ENCODE measurements at places on chromosomes 4 and X.

DNA sequence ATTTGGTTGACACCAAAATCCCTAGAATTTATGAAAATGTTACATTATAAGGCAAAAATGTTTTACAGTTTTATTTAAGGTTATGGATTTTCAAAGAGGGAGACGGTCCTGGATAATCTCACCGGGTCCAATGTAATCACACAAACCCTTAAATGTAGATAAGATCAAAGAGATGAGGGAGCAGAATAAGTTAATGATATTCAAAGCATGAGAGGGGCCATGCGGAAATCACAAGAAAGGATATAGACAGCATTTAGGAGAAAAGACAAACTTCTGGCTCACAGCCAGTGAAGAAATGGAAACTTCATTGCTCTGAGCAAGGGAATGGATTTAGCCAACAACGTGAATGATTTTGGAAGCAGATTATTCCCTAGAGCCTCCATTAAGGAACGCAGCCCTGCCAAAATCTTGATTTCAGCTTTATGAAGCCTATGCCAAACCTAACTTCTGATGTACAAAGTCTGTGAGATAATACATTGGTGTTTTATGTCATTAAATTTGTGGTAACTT lies 684.4 kb upstream of the GNPDA2 start:
- no peak for DNase-seq

DNA sequence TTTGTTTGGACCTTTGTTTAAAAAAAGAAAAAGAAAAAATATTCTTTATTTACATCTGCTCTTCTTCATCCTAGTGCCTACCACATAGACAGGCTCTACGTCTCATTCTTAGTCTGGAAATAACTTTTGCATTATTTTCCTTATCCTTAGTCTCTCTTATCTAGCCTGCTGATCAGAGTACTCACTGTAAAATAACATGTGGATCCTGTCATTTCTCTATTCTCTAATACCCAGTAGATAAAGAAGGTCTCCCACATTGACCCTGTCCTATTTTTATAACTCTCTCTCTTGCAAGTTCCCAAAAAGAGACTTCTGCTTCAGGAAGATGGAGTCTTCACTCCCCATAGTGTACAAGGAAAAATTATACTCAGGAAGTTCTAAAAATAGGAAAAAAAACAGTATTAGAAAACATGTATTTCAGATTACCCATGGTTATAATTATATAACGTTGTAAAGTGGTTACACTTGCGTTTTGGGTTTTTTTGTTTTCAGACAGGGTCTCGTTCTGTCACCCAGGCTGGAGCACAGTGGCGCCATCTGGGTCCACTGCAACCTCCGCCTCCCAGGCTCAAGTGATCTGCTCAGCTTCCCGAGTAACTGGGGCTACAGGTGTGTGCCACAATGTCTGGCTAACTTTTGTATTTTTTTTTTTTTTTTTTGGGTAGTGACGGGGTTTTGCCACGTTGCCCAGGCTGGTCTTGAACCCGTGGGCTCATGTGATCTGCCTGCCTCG lies 23.8 kb downstream of the ZFX start:
- no peak for DNase-seq

GRCh38 chr4:70722199-70722791 lies 531 bp downstream of the RUFY3 start:
- peak; percentile 41 for DNase-seq

GRCh38 chr4:1809754-1810502 lies 16.8 kb downstream of the FGFR3 start:
- DNase-seq: peak; percentile 56

- DNase-seq: no peak
Observed at GRCh38 chrX:43313035-43313434, 343.1 kb upstream of the MAOA start.

- no peak for DNase-seq
Observed at GRCh38 chr4:15901998-15902397, 36.5 kb downstream of the FGFBP1 start.

GRCh38 chr4:169573889-169574288 lies 38.5 kb downstream of the NEK1 start:
- DNase-seq: no peak

DNA sequence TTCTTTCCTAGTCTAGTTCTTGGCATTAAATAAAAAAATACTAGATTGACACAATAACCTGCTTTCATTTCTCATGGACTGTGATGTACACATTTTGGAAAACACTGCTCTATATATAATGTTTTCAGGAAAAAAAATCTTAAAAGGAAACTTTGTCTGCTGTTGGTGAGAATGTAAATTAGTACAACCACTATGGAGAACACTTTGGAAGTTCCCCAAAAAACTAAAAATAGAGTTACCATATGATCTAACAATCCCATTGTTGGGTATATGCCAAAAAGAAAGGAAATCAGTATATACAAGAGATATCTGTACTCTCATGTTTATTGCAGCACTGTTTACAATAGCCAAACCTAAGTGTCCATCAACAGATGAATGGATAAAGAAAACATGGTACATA lies 202.3 kb downstream of the PPP3CA start:
- no peak for DNase-seq

- DNase-seq: no peak
Observed at GRCh38 chr4:5678977-5679376, 29.4 kb downstream of the EVC2 start.

GRCh38 chr4:128831531-128832242 lies 22.2 kb downstream of the JADE1 start:
- no peak for DNase-seq

DNA sequence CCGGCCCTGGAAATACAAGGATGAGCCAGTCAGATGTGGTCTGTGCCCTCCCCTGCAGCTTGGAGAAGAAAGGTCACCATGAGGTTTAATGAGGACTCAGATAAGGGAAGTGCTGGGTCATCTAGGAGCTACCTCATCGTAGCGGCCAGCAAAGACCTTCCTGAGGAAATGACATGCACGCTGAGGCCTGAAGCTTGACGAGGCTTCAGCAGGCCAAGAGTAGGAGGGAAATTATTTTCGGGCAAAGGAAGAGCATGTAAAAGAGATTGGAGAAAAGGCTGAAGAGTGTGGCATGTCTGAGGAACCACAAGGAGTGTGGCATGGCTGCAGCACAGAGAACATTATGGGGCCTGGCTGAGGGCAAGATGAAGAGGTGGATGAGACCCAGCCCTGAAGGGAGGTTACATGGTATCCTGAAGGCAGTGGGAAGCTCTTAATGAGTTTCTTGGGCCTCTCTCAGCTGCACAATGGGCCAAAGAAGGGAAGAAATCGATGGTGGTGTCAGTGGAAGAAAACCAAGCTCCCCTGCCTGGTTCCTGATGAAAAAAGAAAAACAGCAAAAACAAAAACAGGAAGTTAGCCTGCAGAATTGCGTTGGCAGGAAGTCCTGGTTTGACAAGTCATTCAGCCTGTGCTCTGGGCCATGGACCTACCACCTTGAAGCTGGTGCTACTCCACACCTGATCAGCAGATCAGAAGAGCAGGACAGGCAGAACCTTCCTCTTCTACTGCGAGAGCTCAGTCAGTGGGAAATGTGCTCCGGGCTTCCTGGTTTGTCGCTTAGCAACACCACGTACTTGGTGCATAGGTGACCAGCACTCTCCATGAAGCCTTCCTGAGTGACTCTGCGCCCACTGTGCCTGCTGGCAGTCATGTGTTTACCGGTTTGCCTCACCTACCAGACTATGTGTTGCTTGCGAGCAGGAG lies 134.5 kb upstream of the KLF3 start:
- DNase-seq: peak; percentile 71

DNA sequence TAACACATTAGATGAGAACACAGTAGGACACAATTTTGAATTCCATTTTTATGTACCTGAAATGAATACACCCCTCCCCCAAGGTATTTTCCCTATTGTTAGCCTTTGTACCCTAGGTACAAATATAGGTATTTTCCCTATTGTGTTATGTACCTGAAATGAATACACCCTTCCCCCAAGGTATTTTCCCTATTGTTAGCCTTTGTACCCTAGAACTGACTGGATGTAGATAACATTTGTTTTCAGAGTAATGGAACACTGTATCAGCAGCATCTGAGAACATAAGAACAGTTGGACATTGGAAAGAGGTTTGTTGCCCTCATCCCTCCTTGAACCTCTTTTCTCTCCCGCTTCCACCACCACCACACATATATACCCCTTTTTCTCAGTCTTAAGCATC lies 37.6 kb downstream of the YIPF6 start:
- DNase-seq: no peak

DNA sequence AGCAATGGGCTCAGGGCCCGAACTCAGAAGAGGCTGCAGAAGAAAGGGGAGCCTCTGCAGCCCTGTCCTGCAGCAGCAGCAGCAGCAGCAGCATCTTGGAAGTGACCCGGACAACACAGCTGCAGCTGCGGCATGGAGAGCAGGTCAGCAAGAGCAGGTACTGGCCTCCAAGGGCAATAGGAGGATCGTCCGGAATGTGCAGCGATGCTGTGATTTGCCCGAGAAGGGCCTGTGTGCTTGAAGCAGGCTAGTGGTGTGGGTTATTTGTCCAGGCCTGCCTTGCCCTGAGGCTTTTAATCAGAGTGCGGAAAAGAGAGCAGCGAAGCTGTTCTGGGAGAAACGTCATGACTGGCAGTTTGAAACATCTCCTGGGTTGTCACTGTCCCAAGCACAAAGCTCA lies 126.0 kb downstream of the F11 start:
- no peak for DNase-seq

- DNase-seq: no peak
Observed at GRCh38 chr4:25663781-25664180, 8.1 kb downstream of the SLC34A2 start.

GRCh38 chrX:9269134-9269533 lies 195.7 kb upstream of the TBL1X start:
- no peak for DNase-seq

DNA sequence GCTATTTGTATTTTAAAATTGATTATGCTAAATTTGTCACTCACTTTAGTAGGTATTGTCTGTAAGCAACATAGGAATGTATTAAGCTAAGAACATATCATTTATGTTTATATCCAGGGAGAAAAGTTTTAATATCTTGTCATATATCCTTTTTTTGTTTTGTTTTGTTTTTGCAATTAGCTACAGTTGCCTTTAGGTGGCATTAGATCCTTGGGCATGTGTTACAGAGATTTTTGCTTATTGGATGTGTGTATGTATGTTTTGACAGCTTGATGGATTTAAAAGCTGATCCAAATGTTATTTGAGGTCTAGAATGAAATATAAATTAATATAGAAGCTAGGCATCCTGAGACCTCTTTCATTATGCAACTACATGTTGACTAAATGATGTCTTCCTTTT lies 36.1 kb upstream of the OTUD4 start:
- DNase-seq: no peak

- DNase-seq: no peak
Observed at GRCh38 chrX:153925387-153925738, 701 bp downstream of the ARHGAP4 start.

DNA sequence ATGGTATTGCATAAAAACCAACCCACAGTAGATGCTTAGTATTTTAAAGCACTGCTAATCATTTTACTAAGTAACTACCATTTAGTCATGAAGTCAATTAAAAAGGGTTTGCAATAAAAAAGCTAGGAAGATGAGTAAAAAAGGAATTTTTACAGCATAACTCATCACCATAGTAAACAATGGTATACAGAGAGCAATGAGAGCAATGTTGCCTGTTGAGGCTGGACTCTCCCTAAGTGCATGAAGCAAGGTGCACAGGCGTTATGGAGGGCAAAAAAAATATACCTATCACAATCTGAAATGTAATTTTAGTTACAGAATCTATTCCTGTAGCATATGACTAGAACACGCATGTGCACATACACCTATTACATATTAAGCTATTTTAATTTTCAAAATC lies 129.6 kb upstream of the BMP3 start:
- DNase-seq: no peak

DNA sequence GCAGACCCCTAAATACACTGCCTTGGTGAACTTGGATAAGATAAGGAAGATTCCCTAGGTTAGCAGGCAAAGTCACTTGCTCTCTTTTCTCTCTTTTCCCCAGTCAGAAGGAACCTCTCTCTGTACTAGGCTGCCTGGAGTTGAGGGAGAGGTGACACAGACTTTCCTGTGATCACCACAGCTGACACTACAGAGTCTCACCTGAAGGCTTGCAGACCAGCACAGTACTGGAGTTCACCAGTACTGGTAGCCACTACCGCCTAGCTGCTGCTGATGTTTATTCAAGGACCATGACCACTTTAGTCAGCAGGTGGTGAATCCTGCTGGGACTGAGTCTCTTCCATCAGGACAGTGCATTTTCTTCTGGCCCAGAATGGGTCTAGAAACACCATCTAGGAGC lies 63.3 kb downstream of the PTPN13 start:
- DNase-seq: no peak

GRCh38 chr4:184066584-184067300 lies 150.9 kb downstream of the ENPP6 start:
- no peak for DNase-seq

GRCh38 chrX:107677909-107678308 lies 49.6 kb downstream of the PRPS1 start:
- no peak for DNase-seq

DNA sequence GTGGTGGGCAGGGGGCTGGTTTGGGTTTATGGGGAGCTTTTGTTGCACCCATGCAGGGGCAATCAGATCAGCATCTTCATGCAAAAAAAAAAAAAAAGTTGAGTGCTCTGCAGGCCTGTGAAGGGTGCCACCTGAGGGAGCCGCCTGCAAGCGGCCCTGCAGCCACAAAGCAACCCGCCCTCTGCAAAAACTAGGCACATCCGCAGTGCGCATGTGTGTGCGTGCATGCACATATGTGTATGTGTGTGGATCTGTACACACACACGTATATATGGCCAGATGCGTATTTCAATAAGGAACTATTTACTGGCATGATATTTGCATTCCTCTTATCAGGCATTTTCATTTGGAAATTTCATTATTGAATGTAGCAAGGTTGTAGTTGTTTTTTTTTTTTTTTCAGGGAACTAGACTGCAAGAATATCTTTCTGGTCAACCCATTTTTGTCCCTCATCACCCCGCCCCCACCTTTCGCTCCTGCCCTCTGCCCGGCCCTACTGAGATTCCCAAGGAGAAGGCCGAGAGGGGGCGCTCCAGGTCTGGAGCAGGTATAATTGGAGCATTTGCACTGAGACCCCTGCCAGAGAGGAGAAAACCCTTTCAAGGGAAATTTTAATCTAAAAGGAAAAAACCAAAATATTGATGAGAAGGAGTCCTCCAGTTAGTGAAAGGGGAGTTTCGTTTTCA lies 18.1 kb downstream of the CCNQ start:
- DNase-seq: no peak

DNA sequence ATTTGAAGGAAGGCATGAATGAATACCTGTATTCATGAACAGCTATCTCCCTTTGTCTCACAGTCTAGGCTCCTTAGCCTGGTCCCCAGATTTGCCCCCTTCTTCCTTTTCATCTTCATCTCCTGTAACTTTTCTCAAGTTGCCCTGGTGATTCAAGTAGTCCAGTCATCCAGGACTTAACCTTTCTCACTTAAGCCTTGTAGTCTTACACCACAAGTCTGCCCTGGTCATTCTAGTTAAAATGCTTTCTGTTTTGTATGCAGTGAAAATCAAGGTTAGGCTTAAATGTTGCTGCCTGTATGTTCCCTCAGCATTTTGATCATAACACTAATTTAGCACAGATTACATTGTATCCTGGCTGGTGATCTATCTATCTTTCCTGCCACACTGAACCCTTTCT lies 58.5 kb upstream of the SLC7A11 start:
- no peak for DNase-seq

GRCh38 chr4:21529214-21529613 lies 419.4 kb downstream of the KCNIP4 start:
- no peak for DNase-seq

- no peak for DNase-seq
Observed at GRCh38 chrX:30992381-30992904, 79.4 kb downstream of the FTHL17 start.

GRCh38 chrX:63935835-63936234 lies 150.8 kb upstream of the ARHGEF9 start:
- no peak for DNase-seq
